NCI-H2029 (cell line): ENCODE measurements at places on chromosomes 11 and 22.

DNA sequence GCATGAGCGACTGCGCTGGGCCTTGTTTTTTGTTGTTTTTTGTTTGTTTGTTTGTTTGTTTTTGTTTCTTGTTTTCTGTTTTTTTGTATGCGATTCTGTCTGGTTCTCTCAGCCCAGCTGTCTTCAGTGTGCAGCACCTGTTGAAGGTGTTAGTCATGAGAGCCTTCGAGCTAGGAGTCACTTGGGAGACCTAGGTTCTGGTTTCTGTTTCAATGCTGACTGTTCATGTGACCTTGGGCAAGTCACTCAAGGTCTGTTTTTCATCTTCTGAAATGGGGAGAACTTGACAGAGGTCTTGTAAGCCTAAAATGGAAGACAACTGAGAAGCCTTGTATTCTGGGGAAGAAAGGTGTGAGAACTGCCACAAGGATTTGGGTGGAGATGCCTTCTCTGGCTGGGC is 1.8 kb downstream of the DCPS start:
- DNase-seq = no peak

DNA sequence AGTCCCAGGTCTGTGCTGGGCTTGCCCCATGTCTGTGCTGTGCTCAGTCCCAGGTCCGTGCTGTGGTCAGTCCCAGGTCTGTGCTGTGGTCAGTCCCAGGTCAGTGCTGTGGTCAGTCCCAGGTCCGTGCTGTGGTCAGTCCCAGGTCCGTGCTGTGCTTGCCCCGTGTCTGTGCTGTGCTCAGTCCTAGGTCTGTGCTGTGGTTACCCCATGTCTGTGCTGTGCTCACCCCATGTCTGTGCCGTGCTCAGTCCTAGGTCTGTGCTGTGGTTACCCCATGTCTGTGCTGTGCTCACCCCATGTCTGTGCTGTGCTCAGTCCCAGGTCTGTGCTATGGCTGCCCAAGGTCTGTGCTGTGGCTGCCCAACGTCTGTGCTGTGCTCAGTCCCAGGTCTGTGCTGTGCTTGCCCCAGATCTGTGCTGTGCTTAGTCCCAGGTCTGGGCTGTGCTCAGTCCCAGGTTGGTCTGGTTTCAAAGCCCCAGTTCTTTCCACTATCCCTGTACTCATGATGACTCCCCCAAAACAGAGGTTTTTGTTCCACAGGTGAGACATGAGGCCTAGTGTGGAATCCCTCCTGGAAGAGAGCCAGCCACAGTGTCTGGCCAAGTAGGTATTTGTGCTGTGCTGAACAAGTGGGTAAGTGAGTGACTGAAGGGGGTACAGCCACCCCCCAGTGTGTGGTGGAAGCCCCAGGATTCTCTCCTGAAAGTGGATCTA is 34.8 kb downstream of the IRAG1 start:
- no peak for DNase-seq

GRCh38 chr22:40525250-40525884 is 111.2 kb downstream of the MRTFA start:
- no peak for DNase-seq

DNA sequence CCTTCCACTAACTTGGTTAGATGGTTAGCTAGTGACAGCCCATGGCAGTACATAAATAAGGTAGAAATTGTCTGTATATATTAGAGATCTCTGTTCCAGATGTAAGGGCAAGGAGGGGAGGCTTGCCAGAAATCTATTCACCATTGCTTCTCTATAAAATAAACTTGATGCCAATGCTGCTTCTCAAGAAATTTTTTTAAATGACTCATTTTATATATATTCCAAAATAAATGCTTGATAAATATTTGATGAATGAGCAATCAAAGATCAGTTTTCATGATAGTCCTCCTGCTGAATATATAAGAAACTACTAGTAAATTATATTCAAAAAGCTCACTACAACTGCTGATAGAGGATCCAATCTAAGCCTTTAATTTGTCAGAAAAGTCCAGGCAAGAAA is 710.6 kb upstream of the CCDC179 start:
- no peak for DNase-seq

GRCh38 chr11:16873289-16873688 is 134.8 kb downstream of the C11orf58 start:
- no peak for DNase-seq

DNA sequence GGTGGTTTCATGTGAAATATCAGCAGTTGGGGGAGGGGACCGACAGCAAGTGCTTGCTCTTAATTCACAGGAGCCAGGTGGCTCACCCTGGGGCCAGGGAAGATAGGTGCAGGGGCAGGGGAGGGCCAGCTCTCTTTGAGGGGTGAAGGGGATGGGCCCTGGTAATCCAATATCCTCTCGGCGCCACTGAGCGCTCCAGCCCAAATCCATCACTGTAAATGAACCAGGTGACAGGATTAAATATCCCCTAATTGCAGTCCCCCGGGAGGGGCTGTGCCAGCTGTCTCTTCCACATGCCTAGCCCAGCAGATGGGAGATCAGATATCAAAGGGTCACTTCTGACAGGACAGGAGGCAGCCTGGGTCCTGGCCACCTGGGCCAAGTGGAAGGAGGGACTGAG is 531.8 kb upstream of the CADM1 start:
- DNase-seq = peak; percentile 82

- DNase-seq = peak; percentile 36
Observed at GRCh38 chr11:83044958-83045712, 26.6 kb downstream of the RAB30 start.

DNA sequence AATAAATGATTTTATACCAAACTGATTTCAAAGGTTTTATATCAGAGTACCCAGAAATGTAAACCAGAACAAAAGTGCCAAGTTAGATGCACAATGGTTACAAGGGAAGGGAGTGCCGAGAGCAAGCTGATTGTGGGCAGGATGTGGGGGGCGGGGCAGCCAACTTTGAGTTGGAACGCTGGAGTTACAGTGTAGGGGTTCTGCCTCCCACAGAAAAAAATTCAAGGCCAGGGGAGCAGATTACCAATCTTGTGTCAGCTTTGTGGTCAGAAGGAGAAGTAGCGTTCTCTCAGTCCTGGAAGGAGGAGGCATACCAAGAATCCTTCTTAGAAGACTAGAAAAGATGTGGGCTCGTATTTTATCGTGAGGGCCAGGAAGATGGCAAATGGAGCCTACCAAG is 15.9 kb upstream of the POU2AF2 start:
- DNase-seq = no peak

- DNase-seq = no peak
Observed at GRCh38 chr11:70315716-70316115, 45.2 kb downstream of the PPFIA1 start.

- no peak for DNase-seq
Observed at GRCh38 chr11:66570079-66570849, 1.9 kb upstream of the CTSF start.

DNA sequence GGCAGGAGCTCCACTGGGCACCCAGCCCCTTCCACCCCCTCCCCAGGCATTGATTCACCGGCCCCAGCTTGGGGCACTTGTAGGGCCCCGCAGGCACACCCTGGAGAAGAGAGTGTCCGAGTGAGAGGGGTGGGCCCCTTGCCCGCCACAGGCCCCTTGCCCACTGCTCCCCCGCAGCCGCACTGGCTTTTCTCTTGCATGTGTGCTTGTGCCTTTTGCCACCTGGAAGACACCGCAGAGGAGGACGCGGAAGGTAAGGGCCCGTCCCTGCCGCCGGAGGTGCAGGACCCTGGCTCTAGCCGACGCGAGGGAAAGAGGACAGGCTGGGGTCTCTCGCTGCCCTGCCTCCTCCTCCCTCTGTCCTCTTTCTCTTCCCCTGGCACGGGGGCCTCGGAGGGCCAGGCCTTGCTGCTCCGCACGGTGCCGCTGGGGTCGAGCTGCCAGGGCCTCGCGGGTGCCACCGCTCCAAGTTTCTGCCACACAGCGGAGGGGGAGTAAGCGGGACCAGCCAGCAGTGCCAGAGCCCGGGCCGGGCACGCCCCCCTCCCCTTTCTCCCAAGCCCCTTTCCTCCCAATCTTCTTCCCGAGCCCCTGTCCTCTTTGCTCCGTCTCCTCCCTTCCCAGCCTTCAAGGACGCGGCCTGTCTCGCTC is 9.5 kb downstream of the TNNT3 start:
- DNase-seq = no peak

DNA sequence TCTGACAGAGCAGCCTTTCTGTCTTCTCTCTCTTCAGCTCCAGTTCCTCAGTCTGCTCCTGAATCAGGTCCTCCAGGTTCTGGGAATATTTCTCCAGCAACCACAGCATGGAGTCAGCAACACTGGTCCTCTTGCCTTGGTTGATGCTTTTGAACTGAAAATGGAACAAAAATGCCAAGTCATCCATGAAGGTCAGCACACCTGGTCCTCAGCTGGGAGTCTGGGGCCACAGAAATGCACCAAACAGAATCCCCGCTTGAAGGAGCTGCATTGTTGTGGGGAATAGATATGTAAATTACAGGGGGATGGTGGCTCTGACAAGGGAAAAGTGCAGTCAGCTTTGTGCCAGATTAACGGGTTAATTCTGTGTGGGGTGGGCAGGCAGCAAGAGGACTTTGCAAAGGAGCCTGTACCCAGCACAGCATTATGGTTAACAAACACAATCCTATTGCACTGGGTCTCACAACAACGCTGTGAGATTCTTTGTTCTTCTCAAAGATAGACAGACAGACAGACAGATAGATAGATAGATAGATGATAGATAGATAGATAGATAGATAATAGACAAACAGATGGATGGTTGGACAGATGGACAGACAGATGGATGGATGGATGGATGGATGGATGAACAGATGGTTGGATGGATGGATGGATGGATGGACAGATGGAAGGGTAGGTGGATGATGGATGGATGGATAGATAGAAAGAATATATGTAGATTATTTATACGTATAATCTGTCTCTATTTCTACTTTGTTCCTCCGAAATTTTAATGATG is 33.8 kb upstream of the LRRC32 start:
- DNase-seq = no peak

DNA sequence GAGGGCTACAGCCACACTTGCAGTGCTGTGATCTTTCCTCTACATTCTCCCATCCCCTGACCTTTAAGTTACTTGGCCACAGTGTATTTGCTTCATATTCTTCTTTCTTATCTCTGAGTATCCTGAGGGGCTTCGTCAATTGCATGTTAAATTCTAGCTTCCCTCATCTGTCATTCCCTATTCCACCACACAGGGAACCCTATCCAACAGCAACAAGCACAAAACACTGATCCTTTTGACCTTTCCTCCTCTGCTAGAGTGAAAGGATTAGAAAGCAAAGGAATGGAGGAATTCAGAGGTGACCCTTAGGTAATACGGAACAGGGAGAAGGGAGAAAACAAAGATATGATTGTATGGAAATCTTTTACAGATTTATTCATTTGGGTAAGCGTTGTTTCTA is 1061.7 kb upstream of the TENM4 start:
- DNase-seq = no peak

GRCh38 chr11:56849852-56850251 is 101.4 kb upstream of the OR9G4 start:
- no peak for DNase-seq
